Dermis blood vessel endothelial cell (primary cell): ENCODE measurements at places on chromosomes 3 and 15.
A peak's percentile ranks its signal among the peaks of the same experiment; 100 is the strongest.

DNA sequence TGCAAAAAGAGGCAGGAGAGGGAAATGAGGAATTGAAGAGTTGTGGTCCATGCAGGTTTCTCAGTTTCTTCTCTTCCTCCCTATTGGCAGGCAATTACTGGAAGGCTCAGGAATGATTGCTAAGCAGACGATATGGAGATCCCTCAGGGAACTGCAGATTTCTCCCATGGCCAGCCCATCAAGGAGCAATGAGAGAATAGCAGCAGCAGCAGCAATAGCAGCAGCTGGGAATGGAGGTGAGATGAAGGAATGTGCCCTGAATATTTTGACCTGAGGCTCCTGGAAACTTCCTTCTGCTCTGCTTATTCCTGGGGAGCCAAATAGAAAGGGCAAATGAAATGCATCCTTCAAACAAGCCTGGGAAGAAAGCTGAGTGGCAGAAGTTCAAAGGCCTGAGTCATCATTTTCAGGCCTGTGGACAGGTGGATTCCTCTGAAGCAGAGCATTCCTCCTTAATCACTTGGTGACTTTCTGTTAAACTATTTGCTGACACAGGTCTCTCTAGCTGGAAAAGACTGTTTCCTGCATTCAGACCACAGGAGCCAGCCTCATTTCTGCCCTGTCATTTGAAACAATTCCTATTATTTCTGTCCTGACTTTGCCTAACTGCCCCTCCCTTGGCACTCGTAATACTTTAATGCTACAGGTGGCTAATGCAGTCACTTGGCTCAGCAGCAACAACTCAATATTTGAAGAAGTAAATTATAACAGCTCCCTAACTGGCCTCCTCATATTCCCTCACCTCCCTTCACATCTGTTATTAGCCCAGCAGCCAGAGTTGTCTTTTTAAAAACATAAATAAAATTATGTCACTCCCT is 146.9 kb upstream of the GADL1 start:
- DNase-seq = peak; percentile 62

DNA sequence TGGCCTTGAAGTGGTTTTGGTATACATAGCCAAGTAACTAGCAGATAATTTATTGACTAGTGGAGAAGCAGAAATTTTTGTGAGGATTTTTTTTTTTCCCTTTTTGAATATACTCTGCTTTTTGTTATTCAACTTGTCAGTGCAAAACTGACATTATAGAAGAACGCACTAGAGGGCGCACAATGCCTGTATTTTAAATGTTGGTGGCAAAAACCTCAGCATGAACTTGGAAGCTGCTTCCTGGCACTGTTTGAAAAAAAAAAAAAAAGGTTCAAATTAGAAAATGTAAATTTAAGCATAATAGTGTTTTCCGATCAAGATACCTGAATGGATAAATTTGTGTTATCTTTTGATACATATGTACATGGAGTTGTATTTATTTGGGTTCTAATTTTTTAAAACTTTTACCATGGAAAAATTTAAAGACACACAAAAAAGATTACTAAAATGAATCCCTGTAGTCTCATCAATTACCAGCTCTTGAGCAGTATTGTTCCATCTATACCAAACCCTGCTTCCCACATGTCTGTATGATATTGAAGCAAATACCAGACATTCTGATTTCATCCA is 56.0 kb downstream of the SLC25A26 start:
- DNase-seq = peak; percentile 89

GRCh38 chr3:190718671-190719070 is 143.8 kb downstream of the GMNC start:
- DNase-seq = no peak

- DNase-seq = no peak
Measured at GRCh38 chr3:71625676-71626075, 42.1 kb upstream of the FOXP1 start.

DNA sequence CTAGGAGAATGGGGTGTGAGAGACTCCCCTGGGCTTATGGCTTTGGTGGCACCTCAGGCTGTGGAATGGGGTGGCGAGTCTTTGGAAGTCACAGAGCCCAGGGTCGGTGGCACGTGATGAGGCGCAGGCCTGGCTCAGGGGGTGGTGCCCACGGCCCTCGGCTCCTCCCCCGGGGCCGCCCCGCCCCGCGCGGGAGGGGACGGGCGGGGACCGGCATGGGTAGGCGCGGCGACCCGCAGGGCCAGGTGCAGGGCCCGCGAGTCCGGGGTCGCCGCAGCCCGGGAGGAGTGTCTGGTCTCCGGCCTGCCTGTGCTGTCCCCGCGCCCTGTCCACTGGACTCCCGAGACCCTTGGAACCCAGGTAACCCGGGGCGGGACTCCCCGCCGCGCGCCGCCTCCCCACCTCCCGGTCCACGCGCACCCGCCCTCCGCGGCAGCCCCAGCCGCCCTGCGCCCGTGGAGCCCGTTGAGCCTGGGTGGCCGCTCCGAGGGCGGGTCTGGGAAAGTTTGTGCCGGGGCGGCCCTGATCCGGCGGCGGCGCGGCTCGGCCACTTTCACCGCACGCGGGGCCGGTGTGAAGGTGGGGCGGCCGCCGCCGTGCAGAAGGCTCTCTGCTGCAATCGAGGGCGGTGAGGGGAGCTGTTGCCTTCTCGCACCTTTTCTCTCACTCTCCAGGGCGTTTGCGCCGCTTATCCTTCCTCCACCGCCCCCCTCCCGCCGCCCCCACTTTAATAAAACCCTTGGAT is at the start of gene PAQR5:
Gene PAQR5 (plus strand): TSS at position 216 of the 745 bp plus-strand sequence. CDS start 61,169 bp downstream, outside the sequence.
- peak; percentile 16 for DNase-seq

GRCh38 chr3:82080261-82080660 is 318.8 kb upstream of the GBE1 start:
- peak; percentile 70 for DNase-seq

DNA sequence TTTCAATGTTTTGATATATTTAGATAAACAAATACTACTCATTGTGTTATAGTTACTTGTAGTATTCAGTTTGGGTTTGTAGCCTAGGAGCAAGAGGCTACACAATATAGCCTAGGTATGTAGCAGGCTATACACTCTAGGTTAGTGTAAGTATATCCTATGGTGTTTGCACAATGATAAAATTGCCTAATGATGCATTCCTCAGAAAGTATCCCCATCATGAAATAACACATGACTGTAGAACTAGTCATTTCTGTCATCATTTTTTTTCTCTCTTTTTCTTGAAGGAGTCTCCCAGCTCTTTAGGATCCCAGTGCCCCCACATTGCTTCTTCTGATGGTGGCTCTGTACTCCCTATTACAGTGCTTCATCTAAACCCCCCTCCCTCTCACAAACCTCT is 157.7 kb upstream of the CADPS start:
- DNase-seq = no peak

DNA sequence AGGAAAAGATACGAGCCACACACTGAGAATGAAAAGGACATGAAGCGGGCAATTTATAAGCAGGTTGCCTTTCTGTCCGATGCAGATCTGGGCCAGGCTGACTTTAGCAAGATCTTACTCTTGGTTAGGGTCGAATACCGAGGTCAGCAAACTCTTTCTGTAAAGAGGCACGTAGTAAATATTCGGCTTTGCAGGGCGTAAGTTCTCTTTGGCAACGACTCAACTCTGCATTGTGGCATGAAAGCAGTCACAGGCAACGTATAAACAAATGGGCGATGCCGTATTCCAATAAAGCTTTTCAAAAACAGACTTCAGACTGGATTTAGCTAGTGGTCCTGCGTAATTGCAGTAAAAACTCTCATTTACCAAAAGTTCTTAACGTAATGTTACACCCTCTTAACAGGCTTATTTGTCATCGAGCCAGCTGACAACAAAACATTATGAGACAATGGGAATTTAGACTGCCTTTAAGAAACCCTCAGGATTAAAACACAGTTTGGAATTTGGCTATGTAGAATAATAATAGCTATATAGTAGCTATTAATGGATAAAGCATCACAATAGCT is 13.1 kb upstream of the RPL35A start:
- no peak for DNase-seq

- no peak for DNase-seq
Measured at GRCh38 chr3:172397716-172398405, 50.4 kb downstream of the GHSR start.

- DNase-seq = no peak
Measured at GRCh38 chr15:51738553-51738952, 1.1 kb upstream of the LYSMD2 start.

- DNase-seq = no peak
Measured at GRCh38 chr3:141056751-141057171, 5.6 kb downstream of the SPSB4 start.

DNA sequence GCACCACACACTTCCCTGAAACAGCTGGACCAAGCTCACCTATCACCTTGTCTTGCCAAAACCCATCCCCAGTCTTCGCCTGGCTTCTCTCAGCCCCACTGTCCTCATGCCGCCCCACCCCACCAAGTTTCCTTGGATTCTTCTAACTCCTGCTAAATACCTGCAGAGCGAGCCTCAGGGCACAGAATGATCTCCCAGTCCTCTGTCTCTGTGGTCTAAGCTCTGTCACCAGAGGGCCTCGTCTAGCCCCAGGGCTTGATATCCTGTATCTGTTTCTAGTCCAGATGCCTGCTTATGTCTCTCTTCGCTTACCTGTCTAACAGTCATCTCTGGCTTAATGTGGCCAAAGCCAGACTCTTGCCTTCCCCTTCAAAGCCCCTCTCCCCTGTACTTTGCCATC is 9.7 kb downstream of the CCDC12 start:
- DNase-seq = no peak

GRCh38 chr3:155572085-155572484 is 172.8 kb downstream of the PLCH1 start:
- no peak for DNase-seq

DNA sequence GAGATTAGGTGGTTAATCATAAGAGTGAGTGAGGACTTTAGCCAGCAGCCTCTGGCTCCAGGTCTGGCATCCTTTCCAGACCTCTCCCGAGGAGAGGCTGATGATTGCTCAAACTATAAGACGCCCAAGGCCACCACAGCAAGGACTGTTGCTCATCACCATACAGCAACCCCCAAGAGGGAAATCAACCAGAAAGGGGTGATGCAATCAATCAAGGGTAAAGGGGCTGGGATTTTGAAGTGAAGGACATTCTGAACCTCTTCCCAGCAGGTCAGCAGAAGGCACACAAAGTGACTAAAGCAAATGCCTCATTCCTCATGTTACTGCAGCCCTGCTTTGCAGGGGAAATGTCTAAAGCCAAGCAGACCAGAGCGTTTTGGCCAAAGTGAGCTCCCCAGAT is 247.3 kb upstream of the IGF1R start:
- DNase-seq = no peak

- DNase-seq = peak; percentile 59
Measured at GRCh38 chr3:46578973-46579755, 13.1 kb upstream of the LRRC2 start.

DNA sequence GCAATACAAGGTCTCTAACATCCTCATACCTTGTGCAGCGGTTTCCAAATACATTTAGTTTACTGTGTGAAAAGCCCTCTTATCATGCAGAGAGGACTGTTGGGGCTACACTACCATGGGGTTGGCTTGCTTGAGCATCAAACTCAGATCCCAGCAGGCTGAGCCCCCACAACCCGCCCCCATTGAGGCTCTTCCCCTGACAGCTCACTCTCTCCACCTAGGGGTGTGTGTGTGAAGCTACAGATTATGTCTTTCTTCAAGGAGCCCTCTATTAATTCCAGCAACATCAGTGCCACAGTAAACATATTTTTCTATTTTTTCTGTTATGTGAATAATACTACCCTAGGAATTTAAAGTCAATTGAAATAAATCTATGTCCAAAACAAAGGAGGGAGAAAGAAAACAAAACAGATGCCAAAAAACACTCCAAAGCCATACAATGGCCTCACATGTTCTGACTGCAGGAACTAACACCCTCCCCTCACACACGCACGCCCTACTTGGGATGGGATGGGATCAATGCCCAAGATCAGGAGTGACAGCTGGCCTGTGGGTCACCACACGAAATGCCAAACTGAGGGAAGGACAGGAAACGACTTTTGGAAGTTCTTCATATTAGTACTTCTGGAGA is 14.7 kb downstream of the TM4SF4 start:
- peak; percentile 71 for DNase-seq

DNA sequence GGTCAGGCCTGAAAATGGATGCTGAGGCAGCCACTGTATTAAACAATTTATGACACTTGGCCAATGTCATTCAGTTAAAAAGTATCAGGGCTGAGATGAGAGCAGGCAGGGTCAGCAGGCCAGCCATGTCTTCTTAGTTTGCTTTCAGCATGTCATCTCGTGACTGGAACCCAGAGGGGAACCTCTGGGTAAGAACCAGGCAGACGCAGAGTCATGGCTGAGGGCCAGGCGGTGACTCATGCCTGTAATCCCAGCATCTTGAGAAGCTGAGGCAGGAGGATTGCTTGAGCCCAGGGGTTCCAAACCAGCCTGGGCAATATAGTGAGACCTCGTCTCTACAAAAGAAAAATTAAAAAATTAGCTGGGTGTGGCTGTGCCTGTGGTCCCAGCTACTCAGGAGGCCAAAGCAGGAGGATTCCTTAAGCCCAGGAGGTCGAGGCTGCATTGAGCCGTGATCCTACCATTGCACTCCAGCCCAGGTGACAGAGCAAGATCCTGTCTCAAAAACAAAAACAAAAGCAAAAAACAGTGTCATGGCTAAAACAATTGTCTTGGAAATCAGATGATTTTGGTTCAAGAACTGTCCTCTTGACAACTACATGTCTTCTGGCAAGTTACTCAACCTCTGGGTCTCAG is 11.7 kb downstream of the BCL2L10 start:
- peak; percentile 92 for DNase-seq

DNA sequence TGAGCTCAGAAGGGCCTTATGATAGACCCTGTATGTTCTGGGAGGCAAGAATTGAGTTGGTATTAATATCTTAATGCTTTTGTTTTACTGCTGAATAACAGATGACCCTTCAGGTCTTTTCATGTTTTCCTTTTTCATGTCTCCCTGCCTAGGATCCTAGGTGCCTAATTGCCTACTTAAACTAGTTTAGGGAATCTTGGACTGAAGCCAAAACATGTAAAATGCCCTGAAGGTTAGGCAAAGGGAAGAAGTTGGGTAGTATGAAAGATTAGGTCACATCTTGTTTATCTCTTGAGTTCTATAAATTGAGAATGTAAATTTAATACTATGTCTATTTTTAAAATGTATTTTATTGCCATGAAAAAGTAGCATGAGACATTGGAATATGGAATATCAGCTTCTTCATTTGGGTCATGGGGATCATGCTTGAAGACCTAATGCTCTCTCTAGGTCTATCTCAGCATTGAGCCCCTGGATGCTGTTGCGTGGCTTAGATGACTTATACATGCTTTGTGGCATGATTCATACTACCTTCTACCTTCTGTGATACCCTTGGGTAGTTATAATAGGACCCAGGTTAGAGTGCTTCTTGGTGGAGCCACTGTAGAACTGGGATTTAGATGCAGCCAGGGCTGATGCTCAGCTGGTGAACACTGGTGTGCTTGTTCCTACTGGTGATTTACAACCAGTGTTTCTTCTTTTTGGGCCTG is 26.4 kb downstream of the RBM6 start:
- DNase-seq = no peak

- peak; percentile 95 for DNase-seq
Measured at GRCh38 chr15:68875377-68876116, 54.8 kb upstream of the SPESP1 start.

DNA sequence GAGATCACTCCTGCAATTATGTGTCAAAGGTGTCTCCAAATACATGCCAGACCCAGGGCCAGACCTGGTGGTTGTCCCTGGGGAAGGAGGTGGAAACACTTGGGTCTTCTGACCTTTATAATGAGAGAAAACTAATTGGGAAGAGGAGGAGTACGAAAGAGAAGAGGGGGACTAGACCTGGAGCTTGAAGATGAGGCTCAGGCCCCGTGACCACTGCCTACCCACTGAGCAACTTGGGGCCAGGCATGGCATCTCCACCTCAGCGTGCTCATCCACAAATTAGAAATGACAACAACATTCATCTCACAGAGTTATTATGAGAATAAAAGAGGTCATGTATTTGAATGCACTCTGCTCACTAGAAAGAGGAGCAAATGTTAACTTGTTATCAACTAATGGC is 19.4 kb upstream of the SPTBN5 start:
- DNase-seq = no peak
